ENCODE measurements at places on chromosomes 1 and 21. TPM values are rescaled to one million over a fixed set of nuclear protein-coding genes. Genes with fewer than 3 reads are reported as not detected.
A peak's percentile ranks its signal among the peaks of the same experiment; 100 is the strongest.

DNA sequence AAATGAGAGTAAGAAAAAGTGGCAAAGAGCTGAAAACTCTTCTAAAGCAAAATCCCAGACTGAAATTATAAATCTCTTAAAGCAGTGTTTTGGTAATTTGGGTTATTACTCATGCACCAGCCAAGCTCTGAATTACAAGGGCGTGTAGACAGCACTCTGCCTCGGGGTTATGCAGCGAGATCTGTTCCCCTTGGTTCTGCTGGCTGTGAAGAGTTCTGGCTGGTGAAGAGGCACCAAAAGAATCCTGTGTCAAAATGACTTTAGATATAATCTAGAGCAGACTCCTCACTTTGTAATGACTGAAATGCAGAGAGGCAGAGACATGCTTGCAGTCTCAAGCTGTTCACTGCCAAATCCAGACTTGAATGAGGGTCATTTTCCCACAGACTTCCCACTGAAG, 461.8 kb upstream of the CXADR start:
- DNase-seq = no peak

DNA sequence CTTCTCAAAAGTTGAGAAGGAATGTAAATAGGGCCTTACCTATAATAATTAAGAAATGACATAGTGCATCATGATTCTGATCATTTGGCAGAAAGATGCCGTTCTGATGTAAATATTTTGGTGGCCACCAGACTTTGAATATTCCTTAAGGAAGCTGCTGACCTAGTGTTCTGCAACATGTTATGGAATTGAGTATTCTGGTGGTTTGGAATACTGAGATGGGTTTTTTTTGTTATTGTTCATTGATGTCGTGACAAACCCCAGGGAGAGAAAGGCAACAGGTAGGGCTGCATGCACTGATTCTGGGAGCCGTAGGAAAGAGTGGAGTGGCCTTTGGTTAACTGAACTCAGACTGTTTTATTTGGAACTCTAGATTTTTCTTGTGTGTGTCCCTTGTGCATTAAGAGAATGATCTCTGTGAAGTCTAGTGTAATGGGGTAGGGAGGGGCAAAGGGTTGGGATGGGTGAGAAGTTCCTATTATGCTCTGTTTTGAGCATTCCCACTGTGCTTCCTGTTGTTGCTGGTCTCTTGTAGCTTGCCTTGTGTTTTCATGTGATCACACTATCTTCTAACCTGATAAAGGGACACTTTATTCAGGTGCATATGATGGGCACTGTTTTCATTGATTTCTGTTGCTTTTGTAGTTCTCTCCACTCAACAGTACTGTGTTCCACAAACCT, 25.0 kb downstream of the ZBTB8B start:
- DNase-seq = no peak

GRCh38 chr1:112092656-112093371, 103.3 kb upstream of the KCND3 start:
- DNase-seq = no peak

DNA sequence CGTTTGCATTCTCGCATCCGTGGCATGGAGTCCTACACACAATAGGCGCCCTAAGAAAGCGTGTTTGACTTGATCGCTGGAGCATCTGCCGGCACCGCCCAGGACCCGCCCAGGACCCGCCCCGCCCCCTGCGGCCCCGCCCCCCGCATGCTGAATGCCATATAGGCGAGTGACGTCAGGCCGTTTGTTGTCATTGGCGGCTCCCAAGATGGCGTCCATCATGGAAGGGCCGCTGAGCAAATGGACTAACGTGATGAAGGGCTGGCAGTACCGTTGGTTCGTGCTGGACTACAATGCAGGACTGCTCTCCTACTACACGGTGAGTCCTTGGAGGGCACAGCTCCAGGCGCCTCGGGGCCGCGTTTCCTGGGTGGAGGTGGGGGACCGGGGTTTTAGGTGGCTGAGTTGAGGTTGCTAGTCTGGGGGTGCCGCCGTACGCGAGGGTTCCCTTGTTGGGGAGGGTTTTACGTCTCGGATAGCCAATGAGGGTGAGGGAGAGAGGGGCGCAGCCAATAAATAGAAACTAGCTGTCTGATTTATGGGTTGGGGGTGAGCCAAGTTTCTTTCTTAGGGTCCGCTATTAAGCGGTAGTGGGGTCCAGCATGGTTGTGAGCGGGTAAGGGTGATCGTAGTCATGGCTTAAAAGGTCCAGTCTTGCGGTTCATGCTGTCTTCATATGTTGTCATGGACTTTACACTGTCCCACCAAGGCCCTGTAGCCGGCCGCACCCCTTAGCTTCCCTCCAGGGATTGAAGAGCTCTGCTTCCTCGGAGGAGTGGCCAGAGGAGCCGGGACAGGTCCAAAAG, at the start of gene OSBPL9:
Gene OSBPL9, plus strand, starts transcription at position 190 of the 806 bp plus-strand sequence. Its CDS starts 19 bp downstream, at position 209.
- DNase-seq = peak; percentile 89

- no peak for DNase-seq
Measured at GRCh38 chr1:222167111-222167510, 380.8 kb downstream of the HHIPL2 start.

GRCh38 chr1:58576325-58576726, 726 bp downstream of the TACSTD2 start:
- no peak for DNase-seq

- peak; percentile 84 for DNase-seq
Measured at GRCh38 chr1:167555971-167556714, 2.6 kb upstream of the CREG1 start.

Gene RAB3GAP2
- 41.8 TPM for total RNA-seq

Gene TAS1R1
- not detected for total RNA-seq

Gene NASP
- 82.1 TPM for total RNA-seq

Gene FNDC10
- total RNA-seq = 4.1 TPM
